Activated B cell treated with CpG ODN at 0.5 μM for 24 hours (primary cell): ENCODE measurements at places on chromosomes 6 and 20.

DNA sequence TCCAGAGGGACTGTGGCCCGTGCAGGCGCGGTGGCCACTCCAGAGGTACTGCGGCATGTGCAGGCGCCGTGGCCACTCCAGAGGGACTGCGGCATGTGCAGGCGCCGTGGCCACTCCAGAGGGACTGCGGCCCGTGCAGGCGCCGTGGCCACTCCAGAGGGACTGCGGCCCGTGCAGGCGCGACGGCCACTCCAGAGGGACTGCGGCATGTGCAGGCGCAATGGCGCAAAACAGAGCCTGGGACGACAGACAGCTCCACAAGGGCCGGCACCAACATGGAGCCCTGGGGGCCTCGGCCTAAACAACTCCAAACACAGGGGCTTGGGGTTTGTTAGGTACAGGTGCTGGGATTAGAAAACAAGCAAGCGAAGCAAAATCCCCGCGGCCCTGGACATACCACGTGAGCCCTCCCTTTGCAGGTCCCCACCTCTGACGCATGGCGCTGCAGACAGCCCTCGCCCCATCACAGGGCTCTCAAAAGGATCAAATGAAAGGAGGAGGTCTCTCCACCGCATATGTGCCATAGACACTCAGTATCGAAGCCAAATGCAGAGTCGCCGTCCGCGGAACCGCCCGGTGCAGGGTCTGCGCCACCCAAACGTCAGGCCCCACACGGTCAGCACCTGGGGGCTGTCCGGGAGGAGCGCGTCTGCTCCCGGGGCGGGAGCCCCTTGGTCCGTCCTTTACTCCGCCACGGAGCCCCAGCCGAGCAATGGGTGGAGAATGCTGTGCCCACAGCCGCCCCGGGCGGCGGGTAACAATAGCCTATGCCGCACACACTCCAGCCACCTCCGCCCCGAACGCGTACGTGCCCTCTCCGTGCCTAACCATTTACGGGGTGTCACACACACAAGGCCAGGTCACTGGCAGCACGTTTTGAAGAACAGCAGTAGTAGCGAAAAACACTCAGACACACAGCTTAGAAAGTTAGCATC, 85.7 kb downstream of the TAF4 start:
- peaks cover 37% of the 10 kb centered on the region for H3K36me3 ChIP-seq
- no peaks in the 10 kb centered on the region for H3K27me3 ChIP-seq
- DNase-seq = no peak
- peaks cover 12% of the 10 kb centered on the region for H3K4me1 ChIP-seq
- no peak overlapping the region for H3K4me3 ChIP-seq

- H3K4me3 ChIP-seq = no peak overlapping the region
- no peaks in the 10 kb centered on the region for H3K27me3 ChIP-seq
- DNase-seq = no peak
- no peaks in the 10 kb centered on the region for H3K36me3 ChIP-seq
- H3K27ac ChIP-seq = no peak overlapping the region
- H3K4me1 ChIP-seq = no peaks in the 10 kb centered on the region
Measured at GRCh38 chr20:53021934-53022333, 49.8 kb downstream of the TSHZ2 start.

- no peak overlapping the region for H3K4me3 ChIP-seq
- no peak for DNase-seq
- H3K27me3 ChIP-seq = peaks cover 2% of the 10 kb centered on the region
- no peak overlapping the region for H3K27ac ChIP-seq
Measured at GRCh38 chr6:40256831-40257230, 322.6 kb upstream of the MOCS1 start.

- H3K4me3 ChIP-seq = no peak overlapping the region
- no peaks in the 10 kb centered on the region for H3K27me3 ChIP-seq
- H3K4me1 ChIP-seq = peaks cover 35% of the 10 kb centered on the region
- H3K27ac ChIP-seq = no peak overlapping the region
Measured at GRCh38 chr6:134077301-134077700, 24.9 kb upstream of the SLC2A12 start.

DNA sequence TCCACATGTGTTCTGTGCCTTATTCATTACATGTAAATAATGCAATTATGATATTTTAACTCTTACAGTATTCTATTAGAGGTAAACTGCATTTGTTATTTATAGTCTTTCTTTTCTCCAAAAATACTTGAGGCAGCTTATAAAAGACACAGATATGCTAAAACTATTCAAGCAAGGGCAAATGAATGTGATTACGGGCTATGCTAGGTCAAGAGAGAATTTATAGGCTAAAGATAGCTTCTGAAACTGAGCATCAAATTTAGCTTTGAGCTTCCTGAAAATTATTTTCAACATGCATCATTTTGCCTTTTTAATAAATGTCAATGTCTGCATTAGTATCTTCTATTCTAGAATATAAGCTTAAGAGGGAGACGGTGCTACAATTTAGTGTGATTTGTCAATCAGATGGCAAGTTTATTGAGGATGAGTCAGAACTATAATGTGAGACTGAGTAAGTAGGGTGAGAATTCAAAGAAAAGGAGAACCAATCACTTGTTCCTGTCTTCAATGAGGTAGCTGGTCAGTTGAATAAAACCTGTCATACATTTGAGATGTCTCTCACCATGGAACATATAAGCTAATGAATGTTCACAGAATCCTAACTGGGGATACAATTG, 669.4 kb upstream of the CITED2 start:
- no peaks in the 10 kb centered on the region for H3K27me3 ChIP-seq
- no peak overlapping the region for H3K27ac ChIP-seq

- H3K4me3 ChIP-seq = no peak overlapping the region
- no peaks in the 10 kb centered on the region for H3K36me3 ChIP-seq
- DNase-seq = no peak
- H3K4me1 ChIP-seq = peaks cover 4% of the 10 kb centered on the region
- H3K27me3 ChIP-seq = no peaks in the 10 kb centered on the region
- H3K27ac ChIP-seq = no peak overlapping the region
Measured at GRCh38 chr6:167474725-167475124, 149.8 kb downstream of the TTLL2 start.
